ENCODE measurements at places on chromosomes 3 and 15.

DNA sequence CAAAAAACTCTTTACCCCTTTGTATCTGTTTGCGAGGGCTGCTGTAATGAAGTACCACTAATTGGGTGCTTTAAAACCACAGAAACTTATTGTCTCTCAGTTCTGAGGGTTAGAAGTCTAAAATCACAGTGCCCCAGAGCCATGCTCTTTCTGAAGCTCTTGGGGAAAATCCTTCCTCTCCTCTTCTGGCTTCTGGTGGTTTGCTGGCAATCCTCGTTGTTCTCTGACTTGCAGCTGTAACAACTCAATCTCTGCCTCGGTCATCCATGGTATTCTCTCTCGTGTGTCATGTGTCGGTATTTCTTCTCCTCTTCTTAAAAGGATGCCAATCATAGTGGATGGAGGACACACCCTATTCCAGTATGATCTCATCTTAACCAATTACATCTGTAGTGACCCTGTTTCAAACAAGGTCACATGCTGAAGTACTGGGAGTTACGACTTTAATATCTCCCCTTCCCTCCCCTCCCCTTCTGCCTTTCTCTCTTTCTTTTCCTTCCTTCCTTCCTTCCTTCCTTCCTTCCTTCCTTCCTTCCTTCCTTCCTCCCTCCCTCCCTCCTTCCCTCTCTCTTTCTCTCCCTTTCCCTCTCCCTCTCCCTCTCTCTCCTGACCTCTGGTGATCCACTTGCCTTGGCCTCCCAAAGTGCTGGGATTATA lies 6.5 kb upstream of the ARL8B start:
- no peak for DNase-seq

GRCh38 chr3:51940648-51941462 lies 849 bp downstream of the RRP9 start:
- no peak for DNase-seq

- DNase-seq, result no peak
Observed at GRCh38 chr3:56467108-56467507, 1.2 kb downstream of the ERC2 start.

- DNase-seq, result peak; percentile 12
Observed at GRCh38 chr3:49377483-49377882, 19.3 kb upstream of the GPX1 start.

GRCh38 chr15:85010386-85011159 lies 28.9 kb downstream of the PDE8A start:
- no peak for DNase-seq

DNA sequence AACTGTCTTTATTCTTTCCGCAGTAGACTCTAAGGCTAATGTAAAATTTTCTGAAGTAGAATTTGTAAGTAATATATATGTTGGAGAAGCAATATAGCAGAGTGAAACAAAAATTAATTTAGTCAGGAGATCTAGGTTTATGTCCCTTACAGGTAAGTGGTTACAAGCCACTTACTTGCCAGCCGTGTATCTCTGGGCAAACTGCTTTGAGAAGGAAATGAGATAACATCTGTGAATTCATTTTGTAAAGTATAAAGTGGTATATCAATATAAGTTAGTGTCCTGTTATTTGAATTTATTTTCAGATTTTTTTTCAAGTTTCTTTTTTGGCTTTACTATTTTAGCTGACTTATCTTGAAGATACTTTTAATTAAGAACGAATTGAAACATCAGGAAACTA lies 5.5 kb downstream of the DAZL start:
- DNase-seq, result no peak

GRCh38 chr3:8183627-8184026 lies 318.0 kb upstream of the LMCD1 start:
- no peak for DNase-seq

DNA sequence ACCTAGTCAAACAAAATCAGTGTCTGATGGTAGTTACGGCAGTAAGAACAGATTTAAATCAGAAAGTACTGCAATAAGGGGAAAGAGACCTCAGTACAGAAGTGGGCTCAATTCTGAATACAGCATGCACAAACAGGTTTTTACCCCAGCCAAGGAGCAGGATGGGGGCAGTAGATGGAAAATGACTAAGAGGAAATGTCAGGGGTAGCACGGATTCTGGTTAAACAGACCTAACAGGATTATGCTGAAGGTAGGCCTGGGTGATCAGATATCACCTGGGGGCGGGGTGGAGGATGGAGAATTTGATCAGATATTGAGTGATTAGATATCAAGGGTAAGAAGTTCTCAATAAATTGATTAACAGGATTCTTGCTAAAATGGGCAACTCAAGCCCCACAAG lies 19.0 kb downstream of the MESD start:
- DNase-seq, result no peak

DNA sequence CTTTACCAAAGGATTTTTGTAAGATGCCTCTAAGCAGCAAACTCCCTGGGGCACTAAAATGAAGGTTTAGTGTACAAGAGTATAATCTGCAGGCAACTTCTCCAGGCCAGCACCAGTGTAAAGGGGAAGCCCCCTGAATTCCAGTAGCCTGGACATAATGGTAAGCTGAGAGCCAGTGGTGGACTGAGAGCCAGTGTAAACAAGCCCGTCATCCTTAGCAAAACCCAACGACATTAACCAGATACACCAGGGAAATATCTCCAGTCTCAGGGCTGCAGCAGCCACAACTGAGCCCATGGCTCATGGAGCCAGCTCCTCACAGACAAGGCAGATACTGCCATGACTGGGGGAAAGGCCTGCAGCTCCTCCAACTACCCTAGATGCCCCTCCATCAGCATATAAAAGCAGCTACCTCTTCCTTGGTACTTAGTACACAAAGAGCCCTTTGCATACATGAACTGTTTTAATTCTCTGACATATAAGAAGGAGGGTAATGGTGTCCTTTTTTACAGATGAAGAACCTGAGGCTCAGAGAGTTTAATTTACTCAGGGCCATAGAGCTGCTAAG lies 21.7 kb downstream of the PARP16 start:
- DNase-seq, result no peak

- no peak for DNase-seq
Observed at GRCh38 chr3:58190882-58191281, 19.9 kb downstream of the DNASE1L3 start.

- no peak for DNase-seq
Observed at GRCh38 chr15:100060276-100060926, 281.4 kb downstream of the ADAMTS17 start.

GRCh38 chr3:69590111-69590510 lies 149.2 kb upstream of the MITF start:
- no peak for DNase-seq

- no peak for DNase-seq
Observed at GRCh38 chr3:146345900-146346299, 95.0 kb upstream of the PLSCR4 start.

DNA sequence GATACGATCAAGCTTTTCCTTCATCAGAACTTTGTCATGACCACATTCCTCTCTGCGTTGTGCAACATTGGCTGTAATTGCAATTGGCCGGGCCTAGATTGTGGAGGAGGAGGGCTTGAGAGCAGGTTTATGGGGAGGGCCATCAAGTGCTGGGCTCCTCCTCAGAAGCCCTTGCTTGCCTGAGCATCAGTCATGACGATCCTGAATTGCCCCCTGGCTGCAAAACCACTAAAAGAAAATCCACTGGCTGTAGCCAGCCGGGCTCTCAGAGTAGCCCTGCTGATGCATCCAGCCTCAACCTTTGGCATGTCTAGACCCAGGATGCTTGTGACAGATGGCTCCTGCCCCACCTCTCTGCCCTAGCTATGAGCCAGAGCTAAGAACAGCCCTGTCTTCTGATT lies 13.4 kb upstream of the TRH start:
- DNase-seq, result no peak

DNA sequence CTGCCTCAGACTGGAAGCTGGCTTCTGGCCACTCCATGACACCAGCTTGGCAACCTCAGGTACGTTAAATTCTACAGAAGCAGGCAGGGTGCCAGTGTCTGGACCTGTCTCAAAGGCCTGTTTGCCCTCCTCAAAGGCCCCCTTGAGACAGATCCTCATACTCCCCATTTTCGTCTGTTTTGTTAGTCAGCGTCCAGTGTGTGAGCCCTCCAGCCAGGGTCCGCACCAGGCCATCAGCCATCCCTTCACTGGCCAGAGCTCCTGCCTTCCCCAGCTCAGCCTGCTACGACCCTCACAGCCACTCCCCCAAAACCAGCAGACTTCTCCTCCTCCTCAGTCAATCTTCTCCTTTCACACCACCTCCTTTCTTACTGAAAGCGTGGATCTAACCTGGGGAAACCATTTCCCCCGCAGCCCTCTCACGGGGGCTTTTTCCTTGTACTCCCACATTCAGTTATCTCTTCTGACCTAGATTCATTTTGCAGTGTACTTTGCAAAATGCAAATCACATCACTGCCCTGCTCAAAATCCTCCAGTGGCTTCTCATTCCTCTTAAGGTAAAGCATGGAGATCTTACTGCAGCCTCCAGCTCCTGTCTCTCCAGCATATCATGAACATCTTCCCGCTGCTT lies 66.1 kb upstream of the CTDSPL start:
- DNase-seq, result no peak

DNA sequence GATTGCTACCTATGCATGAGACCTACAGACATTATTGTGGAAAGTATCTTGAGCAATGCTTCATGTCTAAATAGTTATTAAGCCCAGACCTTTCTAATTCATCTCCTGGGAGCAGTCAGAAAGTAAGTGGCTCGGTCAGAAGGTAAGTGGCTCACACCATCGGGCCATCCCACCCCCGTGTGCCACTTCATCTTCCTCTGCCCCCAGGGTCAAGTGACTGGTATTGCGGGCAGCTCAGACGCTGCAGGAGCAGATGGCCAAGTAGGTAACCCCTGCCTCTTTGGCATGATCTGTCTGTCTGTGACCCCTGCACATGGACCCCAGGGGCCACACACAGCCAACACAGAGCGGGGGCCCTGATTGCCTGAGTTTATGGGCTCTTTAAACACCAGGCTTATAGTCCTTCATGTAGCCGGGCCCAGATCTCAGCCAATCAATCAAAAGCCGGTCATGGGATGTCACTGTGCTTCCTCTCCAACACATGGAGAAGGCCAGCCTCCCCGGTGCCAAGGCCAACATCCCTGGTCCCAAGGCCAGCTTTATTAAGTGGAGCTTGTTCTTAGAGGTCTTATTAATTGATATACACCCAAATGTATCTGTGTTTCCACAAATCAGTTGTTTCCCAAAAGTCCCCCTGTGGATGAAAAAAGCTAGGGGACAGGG lies 42.9 kb downstream of the LARP6 start:
- no peak for DNase-seq

DNA sequence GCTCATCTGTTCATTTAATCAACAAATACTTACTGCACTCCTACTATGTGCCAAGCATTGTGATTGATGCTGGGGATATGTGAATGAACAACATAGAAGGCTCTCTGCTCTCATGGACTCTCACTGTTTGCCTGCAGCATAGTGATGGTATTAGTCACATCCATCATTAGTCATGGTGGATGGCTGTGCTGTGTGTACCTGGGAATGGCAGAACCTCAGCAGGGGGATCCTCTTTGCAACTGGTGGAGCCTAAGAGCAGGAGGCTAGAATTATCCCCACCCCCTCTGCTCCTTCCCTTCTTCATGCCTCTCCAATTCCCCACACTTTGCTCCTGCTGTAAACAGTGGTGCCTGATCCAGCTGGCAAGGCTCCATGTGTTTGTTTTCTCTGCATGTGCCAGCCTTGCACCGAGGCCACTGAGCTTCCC lies 20.5 kb downstream of the BOC start:
- no peak for DNase-seq

DNA sequence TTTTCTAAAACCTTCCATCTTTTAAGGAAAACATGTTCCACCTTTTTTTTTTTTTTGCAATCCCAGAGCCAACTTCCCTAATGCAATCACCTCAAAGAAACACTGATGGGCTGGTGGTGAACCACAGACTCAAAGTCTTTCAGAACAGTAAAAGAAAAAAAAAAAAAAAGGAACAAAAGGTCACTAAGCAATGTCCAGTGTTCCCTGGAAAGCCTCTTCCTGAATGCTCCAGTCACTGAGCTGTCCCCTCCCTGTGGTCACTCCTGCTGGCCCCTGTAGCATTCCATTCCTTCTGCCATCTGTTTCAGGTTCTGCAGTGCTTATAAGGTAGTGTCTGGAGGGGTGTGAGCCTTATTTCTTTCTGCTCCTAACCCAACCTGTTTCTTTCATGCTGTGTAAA lies 53.3 kb downstream of the AAGAB start:
- DNase-seq, result no peak

DNA sequence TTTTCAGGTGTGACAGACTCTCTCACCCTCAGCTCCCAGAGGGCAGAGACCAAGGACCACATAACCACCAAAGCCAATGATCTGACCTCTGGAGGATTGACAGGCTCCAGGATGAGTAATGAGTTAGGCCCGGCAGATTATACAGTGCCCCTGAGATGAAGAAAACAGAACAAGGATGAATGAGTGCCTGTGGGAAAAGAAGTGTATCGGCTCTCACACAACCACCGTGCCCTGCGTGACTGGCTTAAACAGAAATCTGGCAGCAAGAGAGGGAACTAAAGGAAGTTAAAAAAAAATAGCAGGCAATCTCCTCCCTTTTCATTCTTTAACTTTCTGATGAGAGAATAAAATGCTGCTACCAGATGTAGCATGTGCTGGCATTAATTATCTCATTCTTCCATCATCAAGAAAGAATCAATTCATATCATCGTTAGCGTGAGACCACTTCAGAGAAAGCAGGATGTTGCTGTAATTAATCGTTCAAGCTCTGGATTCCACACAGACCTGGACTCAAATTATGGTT lies 227.5 kb upstream of the COL8A1 start:
- no peak for DNase-seq

DNA sequence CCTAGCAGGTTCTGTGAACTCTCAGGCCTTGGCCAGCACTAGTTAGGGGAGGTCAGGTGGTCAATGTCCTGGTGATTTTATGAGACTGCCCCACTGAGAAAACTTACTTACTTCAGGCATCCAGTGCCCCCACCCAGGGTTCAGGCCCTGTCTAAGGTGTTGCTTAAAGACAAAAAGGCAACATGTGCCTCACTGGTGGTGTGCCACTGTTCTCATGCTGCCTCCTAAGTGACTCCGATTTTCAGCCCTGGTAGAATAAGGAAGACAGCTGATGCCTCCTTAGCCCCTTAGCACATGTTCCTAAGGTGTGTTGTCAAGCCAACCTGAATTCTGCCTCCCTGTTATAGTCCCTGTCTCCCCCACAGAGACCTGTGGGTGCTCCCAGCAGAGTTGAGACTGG lies 5.3 kb downstream of the RBM15B start:
- no peak for DNase-seq

- DNase-seq, result no peak
Observed at GRCh38 chr3:25350725-25351114, 77.3 kb upstream of the RARB start.
